Omental fat pad (tissue), 4 donors: ENCODE measurements at places on chromosomes 13 and 19.

DNA sequence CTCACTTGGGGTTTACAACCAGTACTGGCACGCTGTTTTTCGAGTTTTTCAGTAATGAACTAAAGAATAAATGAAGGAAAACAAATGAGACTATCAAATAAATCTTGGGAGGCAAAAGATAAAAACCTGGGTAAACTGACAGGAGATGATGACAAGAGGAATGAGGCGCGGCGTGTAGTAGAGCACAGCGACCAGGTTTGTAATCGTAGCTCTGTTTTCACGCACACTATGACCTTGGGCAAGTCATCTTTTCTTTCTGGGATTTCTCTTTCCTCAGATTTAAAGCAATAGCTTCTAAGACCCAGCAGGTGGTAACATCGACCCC, 419 bp downstream of the MRPS31 start:
- no peak for DNase-seq

DNA sequence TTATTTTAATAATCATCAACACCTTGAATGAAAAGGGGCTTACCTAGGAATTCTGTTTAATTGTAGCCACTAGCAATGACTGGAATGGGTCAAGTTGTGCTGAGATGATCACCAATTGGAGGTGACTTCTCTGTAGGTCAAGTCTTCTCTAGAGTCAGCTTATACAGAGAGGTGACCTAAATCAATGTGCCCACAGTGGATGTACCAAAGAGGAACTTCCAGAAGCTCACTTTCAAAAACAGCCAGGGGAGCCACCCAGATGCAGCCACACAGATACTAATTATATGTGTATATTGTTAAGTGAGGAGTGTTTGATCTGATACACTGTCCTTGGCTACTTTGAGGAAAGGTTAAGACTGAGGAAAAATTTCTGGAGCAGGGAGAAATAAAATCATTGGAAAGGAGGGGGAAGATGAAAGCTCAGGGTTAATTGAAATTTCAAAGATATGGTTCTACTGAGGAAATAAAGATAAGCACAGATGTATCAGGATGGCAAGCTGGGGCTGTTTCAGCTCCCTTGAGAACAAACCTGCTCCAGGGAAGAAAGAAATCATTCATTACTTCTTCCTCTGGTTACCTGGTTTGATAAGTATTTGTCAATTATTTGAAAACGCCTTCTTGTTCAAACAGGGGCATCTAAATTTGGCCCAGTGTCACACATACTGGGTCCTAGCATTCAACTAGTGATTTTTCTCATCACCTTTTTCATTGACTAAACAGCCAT, 5.1 kb downstream of the GPR183 start:
- DNase-seq: no peak

DNA sequence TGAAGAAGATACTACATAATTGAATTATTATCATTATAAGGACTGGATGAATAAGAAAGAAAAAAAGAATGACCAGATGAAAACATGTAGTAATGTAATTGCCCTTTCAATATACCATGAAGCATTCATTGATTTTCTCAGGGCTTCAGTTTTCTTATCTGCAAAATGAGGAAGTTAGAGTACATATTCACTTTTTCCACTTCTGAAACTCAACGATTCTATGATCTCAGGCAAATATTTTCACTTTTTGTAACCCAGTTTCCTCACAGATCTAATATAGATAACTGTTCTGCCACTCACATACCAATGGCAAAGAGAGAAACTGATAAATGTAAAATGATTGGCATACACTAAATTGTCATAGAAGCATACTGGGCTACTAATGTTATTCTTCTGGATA, 856.6 kb upstream of the KLHL1 start:
- DNase-seq: no peak

DNA sequence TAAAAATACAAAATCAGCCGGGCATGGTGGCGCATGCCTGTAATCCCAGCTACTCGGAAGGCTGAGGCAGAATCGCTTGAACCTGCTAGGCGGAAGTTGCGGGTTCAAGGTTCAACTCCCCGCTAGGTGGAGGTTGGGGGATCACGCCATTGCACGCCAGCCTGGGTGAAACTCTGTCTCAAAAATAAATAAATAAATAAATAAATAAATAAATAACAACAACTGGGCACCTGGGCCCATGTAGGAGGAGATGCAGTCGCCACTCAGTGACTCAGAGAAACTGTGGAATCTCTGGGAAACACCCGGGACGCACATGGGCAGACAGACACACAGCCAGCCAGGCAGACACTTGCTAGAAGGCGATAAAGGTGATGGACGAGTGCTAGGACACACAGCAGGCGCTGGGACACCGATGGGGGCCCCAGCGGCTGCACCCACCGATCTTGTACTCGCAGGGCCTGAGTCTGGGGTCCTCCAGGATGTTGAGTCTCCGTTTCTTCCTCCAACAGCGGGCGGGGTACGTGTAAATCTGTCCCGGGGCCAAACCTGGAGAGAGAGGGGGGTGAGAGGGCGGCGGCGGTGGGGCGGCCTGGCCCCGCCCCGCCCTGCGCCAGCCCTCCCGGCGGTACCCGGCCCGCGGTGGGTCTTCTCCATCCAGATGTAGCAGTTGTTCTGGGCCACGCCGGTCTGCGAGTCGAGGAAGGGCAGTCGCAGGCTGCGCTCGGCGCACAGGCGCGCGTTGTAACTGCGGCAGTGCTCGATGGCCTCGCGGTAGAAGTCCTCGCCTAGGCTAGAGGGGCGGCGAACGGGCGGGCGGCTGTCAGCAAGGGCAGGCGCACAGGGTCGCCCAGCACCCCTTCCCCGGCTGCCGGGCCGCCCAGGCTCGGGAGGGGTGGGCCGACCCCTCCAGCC, 1.8 kb downstream of the DPF1 start:
- no peak for DNase-seq

DNA sequence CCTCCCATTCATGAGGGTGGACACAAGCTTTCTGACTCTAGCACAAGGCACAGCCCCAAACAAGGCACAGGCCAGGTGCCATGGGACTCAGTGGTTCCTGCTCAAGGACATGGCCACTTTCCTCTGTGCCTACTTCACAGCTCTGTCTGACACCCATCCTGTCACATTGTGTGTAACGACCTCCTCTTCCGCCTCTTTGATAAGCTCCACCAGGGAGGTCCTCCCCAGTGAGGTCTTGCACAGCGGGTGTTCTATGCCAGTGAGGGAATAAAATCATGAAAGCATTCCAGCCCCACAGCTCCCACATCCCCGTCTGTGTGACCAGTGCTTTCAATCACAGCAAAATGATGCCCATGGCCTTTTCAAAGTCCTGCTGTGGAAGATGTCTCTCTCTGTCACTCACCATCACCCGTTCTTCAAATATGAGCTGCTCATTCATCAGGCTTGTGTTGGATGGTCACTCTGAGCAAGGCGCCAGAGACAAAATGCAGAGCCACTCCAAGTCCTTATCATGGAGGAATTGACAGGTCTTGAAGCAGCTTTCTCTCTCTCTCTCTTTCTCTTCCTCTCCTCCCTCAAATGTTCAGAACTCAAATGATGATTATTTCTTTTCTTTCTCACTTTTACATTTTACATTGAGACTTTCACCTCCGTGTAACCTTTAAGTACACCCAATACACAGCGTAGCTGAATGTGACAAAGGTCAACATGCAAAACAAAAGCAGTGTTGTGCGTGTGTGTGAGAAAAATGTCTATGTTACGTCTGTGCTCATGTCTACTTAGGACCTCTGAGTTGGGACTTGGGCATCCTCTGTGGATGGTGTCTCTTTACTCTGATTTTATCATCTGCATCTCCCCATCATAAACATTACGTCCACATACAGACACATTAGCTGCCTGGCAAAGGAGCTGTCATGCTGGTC, 8.0 kb upstream of the SPATA13 start:
- no peak for DNase-seq

GRCh38 chr13:86825410-86825809, 845.8 kb upstream of the SLITRK5 start:
- no peak for DNase-seq

DNA sequence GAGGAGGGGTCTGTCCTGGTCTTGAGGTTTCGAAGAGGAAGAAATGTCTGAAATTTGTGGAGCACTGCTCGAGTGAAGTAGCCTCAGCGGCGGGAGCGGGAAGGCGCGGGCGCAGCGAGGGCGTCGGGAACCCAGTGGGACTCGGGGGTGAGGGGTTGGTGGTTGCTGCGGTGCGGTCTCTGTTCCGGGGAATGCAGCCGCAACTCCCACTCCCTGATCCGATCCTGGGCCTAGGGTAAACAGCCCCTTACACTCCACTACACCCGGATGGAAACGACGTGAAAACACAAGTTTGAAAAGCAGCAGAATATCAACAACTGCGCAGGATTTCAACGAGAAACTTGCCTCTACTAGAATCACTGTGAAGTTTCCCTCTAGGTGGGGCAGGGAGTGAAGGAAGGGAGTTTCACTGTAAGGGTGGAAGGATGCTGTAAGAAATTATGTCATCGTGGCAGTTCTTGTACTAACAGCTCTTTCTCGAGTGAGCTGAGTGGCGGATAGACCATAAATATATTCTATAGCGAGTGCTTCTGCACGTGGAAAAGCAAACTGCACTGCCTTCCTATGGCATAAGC, 2.0 kb upstream of the KLF12 start:
- DNase-seq: no peak
